Fibroblast of mammary gland (primary cell): ENCODE measurements at places on chromosomes 11 and 22.

DNA sequence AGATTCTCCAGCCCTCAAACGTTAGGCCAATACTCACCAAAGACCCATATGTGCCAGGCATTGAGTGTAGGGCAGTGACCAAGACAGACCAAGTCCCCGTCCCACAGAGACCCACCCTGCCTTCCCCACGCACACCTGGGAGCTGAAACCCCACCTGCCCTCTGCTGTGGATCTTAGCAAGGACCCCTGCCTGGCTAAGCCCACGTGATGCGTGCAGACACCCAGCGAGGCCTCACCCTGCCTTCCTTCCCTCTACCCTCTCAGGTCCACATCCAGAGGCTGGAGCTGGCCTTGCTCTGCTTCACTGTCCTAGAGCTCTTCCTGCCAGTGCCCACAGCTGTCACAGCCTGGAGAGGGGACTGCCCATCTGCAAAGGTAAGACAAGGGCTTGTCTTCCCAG, 10.2 kb downstream of the MS4A10 start:
- DNase-seq: no peak

GRCh38 chr11:34252651-34253050, 105.2 kb downstream of the ABTB2 start:
- no peak for DNase-seq

DNA sequence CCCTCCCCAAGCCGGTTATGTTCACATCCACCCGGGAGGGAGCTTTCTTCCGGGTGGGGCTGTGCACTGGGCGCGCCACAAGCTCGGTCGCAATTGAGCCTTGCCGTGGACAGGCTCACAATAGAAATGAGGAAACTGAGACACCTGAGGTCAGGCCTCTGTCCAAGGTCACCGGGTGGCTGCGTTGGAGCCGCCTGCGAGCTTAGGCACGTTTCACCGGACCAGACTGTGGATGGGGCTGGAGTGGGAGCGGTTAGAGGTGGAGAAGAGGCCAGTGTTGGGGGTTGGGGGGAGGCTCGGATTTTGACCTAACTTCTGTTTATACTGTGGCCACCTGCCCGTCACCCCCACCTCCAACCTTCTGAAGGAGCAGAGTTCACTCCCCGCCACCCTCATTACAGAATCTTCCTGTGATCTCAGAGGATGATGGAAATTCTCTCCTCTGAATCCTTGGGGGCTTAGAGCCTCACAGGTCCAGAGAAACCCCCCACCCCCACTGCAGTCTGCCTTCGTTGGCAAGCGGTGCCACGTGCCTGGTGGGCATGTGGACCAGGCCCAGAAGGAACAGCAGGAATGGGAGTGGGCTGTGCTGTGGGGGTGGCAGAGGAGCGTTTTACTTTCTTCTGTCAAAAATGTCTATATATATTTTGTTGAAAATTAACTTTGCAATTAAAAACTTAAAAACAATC, 631 bp upstream of the NPTXR start:
- no peak for DNase-seq

DNA sequence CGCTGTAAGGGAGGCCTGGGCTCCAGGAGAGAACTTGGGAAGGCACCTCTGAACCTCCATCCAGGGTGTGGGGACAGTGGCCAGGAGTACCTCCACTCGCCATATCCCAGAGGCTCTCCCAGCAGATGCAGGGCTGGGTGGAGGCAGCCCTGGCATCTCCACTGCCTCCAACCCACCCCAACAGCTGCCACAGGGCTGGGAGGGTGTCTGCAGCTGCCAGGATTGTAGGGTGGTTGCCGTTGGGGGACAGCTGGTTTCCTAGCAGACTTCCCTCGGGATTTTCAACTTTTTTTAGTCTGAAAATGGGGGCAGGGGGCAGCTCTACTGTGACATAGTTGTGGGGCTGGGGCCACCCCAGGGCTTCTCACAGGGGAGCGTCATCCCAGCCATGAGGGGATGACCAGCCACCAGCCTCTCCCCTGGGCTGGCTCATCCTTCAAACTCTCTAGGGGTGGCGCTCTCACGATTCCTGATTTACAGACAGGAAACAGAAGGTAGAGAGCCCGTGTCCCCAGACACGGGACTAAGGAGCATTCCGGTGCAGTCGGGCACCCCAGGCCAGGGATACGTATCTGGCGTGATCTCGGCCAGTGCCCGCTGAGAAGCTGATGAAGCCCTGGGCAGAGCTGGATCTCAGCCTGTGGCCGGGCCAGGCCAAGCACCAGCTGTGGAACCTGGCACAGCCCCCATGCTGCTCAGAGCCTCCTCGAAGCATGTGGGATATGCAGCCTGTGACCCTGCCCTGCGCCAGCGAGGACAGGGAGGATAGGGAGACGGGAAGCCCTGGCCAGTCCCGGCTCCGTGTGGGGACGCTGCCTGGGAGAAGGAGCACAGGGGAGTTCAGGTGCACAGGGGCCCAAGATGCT, 9.9 kb downstream of the PRR5 start:
- DNase-seq: no peak

GRCh38 chr11:132901638-132902471, 630.4 kb downstream of the OPCML start:
- no peak for DNase-seq

- DNase-seq: no peak
These were observed 30.1 kb upstream of the ANO5 start for GRCh38 chr11:22162756-22163155.

- DNase-seq: no peak
These were observed 120.7 kb upstream of the SERPIND1 start for GRCh38 chr22:20653012-20653794.

DNA sequence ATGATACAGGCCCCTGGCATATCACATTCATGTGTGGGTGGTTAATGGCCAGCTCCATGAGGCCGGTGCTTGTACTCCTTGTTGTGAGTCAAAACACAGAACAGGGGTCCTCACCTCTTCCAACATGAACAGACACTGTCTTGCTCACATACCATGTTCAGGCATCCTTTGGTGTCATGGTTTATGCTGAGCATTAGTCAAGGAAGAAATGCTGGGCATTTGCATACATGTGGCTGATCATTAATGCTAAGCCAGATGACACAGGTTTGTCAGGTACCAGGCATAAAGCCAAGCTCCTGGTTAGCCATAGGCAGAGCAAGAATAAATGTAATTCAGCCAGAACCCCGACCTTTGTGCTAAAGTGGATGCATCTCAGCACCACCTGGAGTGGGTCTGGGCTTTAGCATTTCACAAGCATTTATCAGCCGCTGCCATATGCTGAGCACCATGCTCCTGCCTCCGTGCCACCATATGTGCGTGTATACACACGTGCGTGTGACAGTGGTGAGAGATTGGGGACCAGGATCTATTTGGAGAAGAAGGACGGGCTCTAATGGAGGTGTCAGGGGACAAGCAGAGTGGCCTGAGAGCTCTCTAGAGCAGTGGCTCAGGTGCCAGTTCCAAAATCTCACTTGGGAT, 55.0 kb downstream of the MICAL2 start:
- DNase-seq: no peak

- no peak for DNase-seq
These were observed 42.6 kb downstream of the BRD1 start for GRCh38 chr22:49785046-49785521.

GRCh38 chr11:119995730-119996491, 142.0 kb downstream of the TRIM29 start:
- no peak for DNase-seq

GRCh38 chr22:20439928-20440575, 2.4 kb upstream of the SCARF2 start:
- no peak for DNase-seq

DNA sequence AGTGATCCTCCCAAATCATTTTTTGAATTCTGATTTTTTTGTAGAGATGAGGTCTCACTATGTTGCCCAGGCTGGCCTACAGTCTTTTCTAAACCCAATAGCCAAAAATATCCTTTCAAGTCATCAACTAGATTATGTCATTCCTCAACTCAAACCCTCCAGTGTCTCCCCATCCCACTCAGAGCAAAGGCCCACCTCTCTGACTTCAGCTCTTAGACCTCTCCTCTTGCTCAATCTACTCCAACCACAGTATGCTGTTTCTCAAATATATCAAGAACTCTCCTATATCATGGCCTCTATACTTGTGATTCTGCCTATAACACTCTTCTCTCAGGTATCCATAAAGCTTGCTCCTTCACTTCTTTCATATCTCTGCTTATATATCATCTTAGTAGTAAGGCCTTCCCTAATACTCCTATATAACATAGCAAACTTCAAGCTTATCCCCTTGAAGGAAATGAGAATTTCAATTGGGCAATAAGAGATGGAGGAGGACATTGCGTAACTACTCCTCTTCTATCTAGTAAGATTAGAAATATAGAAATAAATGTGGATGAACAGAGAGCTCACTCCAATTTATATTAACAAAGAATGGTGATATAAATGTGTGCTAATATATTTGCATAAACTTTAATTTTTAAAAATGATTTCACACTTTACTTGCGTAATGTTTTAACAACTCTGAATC, 24.5 kb downstream of the DLG2 start:
- DNase-seq: peak; percentile 24

- DNase-seq: no peak
These were observed 54.6 kb downstream of the MCM5 start for GRCh38 chr22:35454416-35455054.

- no peak for DNase-seq
These were observed 741.7 kb downstream of the NELL1 start for GRCh38 chr11:21411104-21411503.

DNA sequence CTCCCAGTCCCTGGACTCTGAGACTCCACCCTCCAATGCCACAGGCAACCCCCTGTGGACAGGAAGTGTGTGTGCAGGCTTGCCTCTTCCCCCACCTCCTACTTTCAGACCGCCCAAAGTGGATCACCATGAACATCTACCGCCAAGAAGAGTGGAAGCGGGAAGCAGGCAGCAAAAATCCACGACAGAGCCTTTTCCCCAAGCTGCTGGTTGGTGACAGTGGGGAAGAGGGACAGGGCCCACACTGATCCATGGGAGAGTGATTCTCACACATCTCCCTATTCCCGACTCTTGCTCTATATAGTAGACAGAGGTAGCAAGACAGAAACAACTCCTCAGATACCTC, 53.4 kb upstream of the SPATA19 start:
- no peak for DNase-seq

DNA sequence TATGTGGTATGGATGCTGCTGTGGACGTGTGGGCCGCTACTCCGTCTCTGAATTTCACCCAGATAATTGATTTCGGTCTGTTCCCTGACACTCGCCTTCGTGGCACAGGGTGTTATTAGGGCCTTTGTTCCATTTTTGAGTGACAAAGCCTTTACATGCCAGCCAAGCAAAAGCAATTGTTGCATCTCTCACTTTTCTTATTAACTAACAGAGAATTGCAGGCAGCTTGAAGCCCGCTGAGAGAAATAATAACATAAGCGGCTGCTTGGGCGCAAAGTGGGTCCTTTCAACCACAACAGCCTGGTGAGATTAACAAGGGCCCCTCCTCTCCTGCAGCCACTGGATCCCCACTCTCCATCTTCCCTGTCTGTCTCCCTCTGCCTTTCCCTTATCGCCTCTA, 449.4 kb downstream of the NTM start:
- no peak for DNase-seq

GRCh38 chr11:78783846-78784245, 209.2 kb upstream of the NARS2 start:
- no peak for DNase-seq

GRCh38 chr11:65609229-65609628, 4.8 kb downstream of the MAP3K11 start:
- DNase-seq: peak; percentile 46

GRCh38 chr22:19520566-19521305, 3.5 kb downstream of the CLDN5 start:
- DNase-seq: no peak

- no peak for DNase-seq
These were observed 86.3 kb upstream of the PRR5 start for GRCh38 chr22:44615602-44616180.

DNA sequence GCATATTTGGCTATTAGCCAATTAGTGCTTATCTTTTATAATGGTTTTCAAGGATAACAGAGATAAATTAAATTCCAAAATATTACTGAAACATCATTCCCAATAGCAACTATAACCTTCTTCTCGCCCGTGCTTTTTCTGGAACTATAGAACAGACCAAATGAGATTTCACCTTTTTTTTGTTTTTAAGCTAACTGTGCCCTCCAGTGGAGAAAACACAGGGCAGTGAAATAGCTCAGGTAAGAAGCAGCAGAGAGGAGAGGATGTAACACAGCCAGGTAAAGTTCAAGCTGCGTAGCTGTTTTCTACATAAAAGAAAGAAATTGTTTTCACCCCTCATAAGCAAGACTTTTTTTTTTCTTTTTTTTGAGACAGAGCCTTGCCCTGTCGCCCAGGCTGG, 28.2 kb downstream of the HSD17B12 start:
- DNase-seq: no peak

DNA sequence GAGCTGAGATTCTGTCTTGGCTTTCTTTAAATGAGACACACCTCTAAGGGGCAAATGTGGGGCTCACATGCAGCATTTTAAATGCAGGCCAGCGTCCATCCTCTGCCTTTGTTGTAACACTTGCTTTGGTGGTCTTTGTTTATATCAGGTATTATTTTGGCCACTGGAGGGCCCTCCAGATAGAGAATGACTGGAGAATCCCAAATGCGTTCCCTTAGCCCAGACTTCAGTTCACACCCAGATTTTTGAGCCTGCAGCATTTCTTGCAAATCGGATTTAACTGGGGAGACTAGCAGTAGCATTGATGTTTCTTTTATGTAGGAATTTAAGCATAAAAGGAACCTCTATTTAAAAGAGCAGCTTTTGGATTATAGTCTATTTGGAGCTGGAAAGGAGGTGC, 200.2 kb upstream of the SORL1-AS1 start:
- peak; percentile 49 for DNase-seq

- DNase-seq: no peak
These were observed 6.7 kb downstream of the PLAAT2 start for GRCh38 chr11:63556404-63557013.

GRCh38 chr11:107810875-107811274, 47.7 kb downstream of the SLC35F2 start:
- DNase-seq: no peak

- no peak for DNase-seq
These were observed 16.0 kb downstream of the PIM3 start for GRCh38 chr22:49976439-49977175.

GRCh38 chr11:66459138-66459778, 7.4 kb upstream of the PELI3 start:
- DNase-seq: no peak

DNA sequence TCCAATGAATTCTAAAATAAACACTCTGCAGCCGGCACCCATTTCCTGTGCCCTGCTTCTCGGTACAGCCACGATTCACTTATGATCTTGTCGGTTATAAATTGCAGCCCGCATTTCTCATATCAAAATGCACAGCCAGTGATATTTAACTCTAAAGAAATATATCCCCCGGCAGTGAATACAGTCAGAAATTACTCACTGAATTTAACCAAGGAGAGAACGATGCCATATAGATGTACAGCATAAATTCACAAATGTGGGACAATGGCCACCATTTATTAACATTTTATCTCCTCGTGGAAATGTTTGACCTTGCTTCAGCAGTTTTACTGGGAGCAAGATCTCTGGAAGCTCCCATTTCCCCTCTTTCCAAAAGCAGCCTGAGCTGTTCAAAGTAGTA, 1517.8 kb downstream of the BRD1 start:
- no peak for DNase-seq
